Type B pancreatic cell (in vitro differentiated cells): ENCODE measurements at places on chromosomes 2 and 18. TPM values are rescaled to one million over a fixed set of nuclear protein-coding genes. Genes with fewer than 3 reads are reported as not detected.
A peak's percentile ranks its signal among the peaks of the same experiment; 100 is the strongest.

GREB1L gene
- 3.6 and 6.5 TPM in 2 replicates for total RNA-seq

RBM44 gene
- total RNA-seq = 0.24 and 0.41 TPM in 2 replicates

ROCK2 gene
- total RNA-seq = 31.6 and 41.7 TPM in 2 replicates

TMEM150A gene
- 16.7 and 19.8 TPM in 2 replicates for total RNA-seq

DNA sequence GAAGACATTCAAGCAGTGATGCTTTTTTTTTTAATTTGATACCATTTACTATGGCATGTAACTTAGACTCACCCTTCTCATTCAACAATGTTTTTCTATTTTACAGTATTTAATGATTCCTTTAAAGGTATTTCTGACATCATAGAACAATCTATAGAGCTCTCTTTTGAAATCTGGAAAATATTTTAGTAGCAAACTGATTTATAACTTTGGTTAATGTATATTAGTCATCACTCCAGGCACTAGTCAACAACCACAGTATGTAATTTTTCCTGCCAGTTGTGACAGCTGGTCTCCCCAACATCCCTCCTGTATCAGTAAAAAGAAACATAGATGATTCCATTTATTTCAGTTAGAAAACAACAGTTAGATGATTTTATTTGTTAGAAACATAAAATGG, 122.9 kb downstream of the LCLAT1 start:
- no peak for DNase-seq
- H3K36me3 ChIP-seq = peaks cover 20% of the 10 kb centered on the region
- H3K27ac ChIP-seq = no peak overlapping the region
- no peaks in the 10 kb centered on the region for H3K4me1 ChIP-seq

DNA sequence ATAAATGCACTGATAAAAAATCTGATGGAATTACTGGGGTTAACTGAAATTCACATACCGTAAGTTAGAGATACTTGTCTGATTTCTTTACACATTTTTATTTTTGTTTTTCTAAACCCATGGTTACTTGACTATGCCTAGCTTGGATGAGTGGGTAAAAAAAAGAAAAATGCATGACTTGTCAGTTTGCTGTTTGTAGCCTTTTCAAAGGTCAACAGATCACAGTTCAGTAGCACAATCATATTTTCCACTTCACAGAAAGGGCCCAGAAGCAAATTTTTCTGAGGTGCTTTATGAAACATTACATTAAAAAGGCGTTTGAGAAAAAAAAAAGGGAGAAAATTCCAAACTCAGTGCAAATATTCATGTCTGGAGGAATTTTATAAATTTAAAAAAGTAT, 16.4 kb downstream of the SLC16A14 start:
- H3K27me3 ChIP-seq = no peaks in the 10 kb centered on the region
- no peaks in the 10 kb centered on the region for H3K4me1 ChIP-seq
- no peak overlapping the region for H3K4me3 ChIP-seq
- H3K27ac ChIP-seq = no peak overlapping the region
- no peak for DNase-seq

GRCh38 chr2:187527262-187527661, 27.0 kb downstream of the TFPI start:
- no peaks in the 10 kb centered on the region for H3K27me3 ChIP-seq
- H3K27ac ChIP-seq = no peak overlapping the region
- no peak for DNase-seq
- peaks cover 6% of the 10 kb centered on the region for H3K4me1 ChIP-seq

- H3K27ac ChIP-seq = no peak overlapping the region
- H3K4me1 ChIP-seq = no peaks in the 10 kb centered on the region
- H3K4me3 ChIP-seq = no peak overlapping the region
- H3K36me3 ChIP-seq = peaks cover 5% of the 10 kb centered on the region
These were observed 215.7 kb downstream of the ZEB2 start for GRCh38 chr2:144304202-144304601.

DNA sequence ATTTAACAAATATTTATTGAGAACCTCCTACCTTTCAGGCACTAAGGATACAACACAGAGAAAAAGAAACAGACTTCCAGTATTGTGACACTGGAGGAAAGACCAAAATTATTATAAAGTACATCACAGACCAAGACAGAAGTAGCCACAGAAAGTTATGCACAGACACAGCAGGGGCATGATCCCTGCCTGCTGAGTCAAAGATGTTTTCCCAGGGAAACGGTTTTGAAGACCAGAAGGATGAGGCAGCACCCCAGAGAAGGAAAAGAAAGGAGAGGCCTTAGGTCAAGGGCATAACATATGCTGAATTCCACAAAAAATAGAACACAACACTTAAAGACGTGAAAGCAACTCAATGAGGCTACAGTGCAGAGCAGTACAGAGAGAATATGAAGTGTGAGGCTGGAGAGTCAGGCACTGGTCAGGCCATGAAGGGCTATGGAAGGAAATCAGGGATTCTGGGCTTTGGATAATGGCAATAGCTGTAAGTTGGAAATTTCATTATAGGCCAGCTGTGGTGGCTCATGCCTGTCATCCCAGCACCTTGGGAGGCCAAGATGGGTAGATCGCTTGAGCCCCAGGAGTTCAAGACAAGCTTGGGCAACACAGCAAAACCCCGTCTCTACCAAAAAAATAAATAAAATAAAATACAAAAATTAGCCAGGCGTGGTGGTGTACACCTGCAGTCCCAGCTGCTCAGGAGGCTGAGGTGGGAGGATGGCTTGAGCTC, 8.2 kb downstream of the ADAM17 start:
- H3K27me3 ChIP-seq = no peaks in the 10 kb centered on the region
- H3K4me3 ChIP-seq = peak overlapping the region; percentile 24
- H3K27ac ChIP-seq = peak overlapping the region; percentile 19

- H3K27me3 ChIP-seq = no peaks in the 10 kb centered on the region
- no peaks in the 10 kb centered on the region for H3K36me3 ChIP-seq
- no peak overlapping the region for H3K27ac ChIP-seq
- no peak overlapping the region for H3K4me3 ChIP-seq
- peaks cover 11% of the 10 kb centered on the region for H3K4me1 ChIP-seq
These were observed 73.3 kb downstream of the NAB1 start for GRCh38 chr2:190722061-190722759.

- peaks cover 22% of the 10 kb centered on the region for H3K36me3 ChIP-seq
- DNase-seq = no peak
- no peaks in the 10 kb centered on the region for H3K27me3 ChIP-seq
- no peak overlapping the region for H3K27ac ChIP-seq
- H3K4me1 ChIP-seq = peaks cover 8% of the 10 kb centered on the region
These were observed 67.1 kb downstream of the MGAT5 start for GRCh38 chr2:134320930-134321329.
